ENCODE measurements at places on chromosomes 16 and 17. TPM values are rescaled to one million over a fixed set of nuclear protein-coding genes. Genes with fewer than 3 reads are reported as not detected.
A peak's percentile ranks its signal among the peaks of the same experiment; 100 is the strongest.

The ATP1B2 gene
- total RNA-seq: 0.38 TPM

The TACO1 gene
- 27.0 TPM for total RNA-seq

The GLP2R gene
- total RNA-seq: not detected

DNA sequence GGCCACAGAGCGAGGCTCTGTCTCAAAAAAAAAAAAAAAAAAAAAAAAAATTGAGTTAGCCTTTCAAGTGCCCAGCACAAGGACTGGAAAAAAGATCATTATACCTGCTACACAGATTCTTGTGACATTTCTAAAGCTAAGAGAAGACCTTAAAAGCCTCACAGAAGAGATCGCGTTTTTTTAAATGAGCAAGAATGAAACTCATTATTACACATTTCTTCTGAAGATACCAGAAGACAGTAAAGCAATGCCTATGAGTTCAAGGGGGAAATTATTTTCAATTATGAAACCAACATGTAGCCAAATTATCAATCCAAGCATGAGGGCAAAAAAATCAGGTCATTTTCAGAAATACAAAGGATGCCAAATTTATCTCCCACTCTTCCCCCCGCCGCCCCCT lies 56.8 kb downstream of the MED13 start:
- H3K27ac ChIP-seq: peak overlapping the region; percentile 55
- H3K36me3 ChIP-seq: peaks cover 53% of the 10 kb centered on the region
- no peak overlapping the region for H3K4me3 ChIP-seq
- DNase-seq: no peak
- no peaks in the 10 kb centered on the region for H3K27me3 ChIP-seq
- H3K4me1 ChIP-seq: peaks cover 25% of the 10 kb centered on the region

DNA sequence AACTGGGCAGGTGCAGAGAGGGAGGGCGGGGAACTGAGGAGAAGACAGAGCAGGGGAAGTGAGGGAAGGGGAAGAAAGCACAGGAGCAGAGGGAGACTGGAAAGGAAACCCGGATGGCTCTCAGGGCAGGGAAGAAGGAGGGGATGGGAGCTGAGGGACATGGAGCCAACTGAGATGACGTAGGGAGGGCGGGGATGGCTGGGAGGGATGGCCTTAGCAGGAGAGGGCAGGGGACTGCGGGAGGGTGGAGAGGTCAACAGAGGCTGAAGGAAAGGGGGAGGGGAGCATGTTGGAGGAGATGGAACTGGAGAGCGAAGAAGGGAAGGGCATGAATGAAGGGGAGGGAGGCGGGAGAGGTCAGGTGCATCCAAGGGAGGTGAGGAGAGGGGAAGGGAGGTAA lies 81.9 kb downstream of the KCNJ12 start:
- no peak overlapping the region for H3K27ac ChIP-seq
- H3K27me3 ChIP-seq: peaks cover 7% of the 10 kb centered on the region
- H3K36me3 ChIP-seq: no peaks in the 10 kb centered on the region
- H3K4me1 ChIP-seq: peaks cover 27% of the 10 kb centered on the region
- H3K4me3 ChIP-seq: peak overlapping the region; percentile 38
- DNase-seq: no peak

DNA sequence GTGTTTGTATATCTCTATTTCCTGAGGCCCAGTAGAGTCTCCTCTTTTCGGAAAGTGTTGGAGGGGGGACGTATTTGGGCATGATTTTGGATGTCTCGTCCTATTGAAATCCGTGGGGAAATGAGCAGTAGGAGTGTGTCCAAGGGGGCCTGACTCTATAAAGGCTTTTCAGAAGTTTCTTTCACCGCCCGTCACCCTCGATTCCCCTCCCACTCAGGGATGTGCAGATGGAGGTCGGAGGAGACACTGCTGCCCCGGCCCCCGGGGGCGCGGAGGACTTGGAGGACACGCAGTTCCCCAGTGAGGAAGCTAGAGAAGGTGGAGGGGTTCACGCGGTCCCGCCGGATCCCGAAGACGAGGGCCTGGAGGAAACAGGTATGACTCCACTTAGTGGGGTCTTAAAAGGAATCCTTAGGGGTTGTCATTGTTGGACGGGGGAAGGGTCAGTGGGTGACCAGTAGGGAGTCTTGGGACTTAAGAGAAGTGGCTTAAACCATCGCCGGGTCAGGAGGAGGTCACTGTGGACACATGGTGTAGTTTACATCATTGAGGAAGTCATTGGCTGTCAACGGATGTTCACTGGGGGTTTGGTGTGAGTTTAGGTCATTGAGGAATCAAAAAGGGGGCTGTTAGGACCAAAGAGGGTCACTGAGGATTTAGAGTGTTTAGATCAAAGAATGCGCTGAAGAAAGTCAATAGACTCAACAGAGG lies 424 bp downstream of the MON1B start:
- peak overlapping the region; percentile 84 for H3K4me3 ChIP-seq
- H3K4me1 ChIP-seq: peaks cover 40% of the 10 kb centered on the region
- H3K36me3 ChIP-seq: peaks cover 41% of the 10 kb centered on the region
- H3K27me3 ChIP-seq: peaks cover 3% of the 10 kb centered on the region
- peak; percentile 46 for DNase-seq

DNA sequence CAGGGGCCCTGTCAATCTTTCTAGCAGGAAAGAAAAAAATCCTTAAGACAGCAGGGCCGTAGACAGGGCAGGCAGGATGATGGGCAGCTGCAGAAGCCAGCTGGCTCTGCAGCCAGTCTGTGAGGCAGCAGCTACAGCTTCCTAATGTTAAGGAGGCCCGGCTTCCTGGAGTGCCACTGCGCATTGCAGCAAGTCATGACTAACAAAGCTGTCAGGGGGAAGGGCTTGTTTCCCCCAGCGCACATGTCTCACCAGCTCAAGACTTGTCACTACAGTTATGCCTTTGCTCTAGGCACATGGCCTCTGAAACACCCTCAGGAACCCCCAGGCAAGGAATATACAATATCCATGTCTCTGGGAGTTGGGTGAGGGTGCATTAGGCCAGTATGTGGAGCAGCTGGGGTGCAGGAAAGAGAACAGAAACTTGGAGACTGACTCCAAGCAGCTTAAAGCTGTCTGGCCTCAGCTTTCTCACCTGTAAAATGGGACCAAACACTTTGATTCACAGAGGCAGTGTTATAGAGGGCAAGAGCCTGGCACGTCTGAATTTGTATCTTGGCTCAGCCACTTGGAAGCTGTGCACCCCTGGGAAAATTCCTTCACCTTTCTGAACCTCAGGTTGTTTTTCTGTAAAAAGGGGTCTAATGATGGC lies 220.0 kb downstream of the HAPSTR1 start:
- no peak overlapping the region for H3K27ac ChIP-seq
- no peaks in the 10 kb centered on the region for H3K4me1 ChIP-seq
- H3K36me3 ChIP-seq: no peaks in the 10 kb centered on the region
- peaks cover 1% of the 10 kb centered on the region for H3K27me3 ChIP-seq

DNA sequence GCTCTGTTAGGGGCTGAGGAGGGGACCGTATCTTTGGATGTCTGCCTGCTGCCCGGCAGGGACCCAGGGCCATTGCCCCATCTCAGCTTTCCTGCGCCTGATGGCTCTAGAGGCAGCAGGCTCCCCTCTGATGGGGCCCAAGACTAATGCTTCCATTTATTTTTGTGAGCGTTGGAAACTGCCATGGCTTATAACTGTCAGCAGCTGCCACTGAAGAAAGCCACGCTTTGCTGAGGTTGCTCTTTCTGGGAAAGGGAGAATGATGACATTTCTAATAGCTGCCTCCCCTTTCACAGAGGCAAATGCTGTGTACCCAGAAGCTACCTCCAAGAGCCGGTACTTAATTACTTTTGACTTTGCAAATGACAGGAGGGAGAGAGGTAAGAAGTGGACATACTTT lies 103.8 kb downstream of the HAPSTR1 start:
- DNase-seq: no peak
- no peak overlapping the region for H3K27ac ChIP-seq
- H3K4me1 ChIP-seq: no peaks in the 10 kb centered on the region

DNA sequence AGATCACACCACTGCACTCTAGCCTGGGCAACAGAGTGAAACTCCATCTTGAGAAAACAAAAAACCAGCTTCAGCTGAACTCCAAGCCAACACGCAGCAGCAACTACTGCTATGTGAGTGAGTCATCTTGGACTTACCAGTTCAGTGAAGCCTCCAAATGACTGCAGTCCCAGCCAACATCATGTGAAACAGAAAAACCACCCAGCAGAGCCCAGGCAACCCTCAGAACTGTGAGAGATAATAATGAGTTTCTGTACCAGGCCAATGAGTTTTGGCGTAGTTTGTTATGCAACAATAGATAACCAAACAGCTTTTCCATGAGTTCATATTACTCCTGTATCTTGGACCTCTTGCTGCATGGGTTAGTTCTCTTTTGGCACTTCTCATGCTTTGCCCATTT lies 23.3 kb downstream of the PHF12 start:
- H3K27me3 ChIP-seq: no peaks in the 10 kb centered on the region
- peak overlapping the region; percentile 62 for H3K27ac ChIP-seq
- H3K4me1 ChIP-seq: peaks cover 63% of the 10 kb centered on the region
- H3K36me3 ChIP-seq: peaks cover 73% of the 10 kb centered on the region
- DNase-seq: peak; percentile 66

DNA sequence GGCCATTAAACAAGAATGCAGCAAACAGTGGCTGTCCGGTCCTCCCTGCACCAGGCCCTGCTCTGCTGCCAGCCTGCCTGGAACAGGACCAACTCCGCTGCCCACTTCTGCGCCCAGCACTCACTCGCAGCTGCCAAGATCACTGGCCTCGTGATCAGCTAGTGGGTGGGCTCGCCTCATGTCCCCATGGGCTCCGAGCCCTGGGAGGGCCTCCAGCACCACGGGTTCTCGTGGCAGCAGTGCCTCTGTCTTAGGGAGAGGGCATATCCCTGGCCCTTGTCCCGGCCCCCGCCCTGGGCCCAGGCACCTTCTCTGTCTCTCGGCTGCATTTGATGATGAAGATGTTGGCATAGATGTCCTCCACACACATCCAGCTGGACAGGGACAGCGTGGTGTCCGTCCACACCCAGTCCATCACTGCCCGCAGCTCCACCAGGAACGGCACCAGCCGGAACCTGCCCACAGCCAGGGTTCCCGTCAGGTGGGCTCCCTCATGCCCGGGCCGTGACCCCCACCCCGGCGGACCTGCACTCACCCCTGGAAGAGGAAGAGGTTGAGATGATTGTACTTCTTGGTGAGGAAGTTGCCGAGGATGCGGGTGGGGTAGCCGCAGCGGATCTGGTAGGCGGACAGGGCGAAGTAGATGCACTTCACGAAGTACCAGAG lies 13.1 kb downstream of the CTU2 start:
- no peak overlapping the region for H3K4me3 ChIP-seq
- H3K4me1 ChIP-seq: no peaks in the 10 kb centered on the region
- peaks cover 32% of the 10 kb centered on the region for H3K36me3 ChIP-seq
- no peaks in the 10 kb centered on the region for H3K27me3 ChIP-seq
- no peak for DNase-seq

DNA sequence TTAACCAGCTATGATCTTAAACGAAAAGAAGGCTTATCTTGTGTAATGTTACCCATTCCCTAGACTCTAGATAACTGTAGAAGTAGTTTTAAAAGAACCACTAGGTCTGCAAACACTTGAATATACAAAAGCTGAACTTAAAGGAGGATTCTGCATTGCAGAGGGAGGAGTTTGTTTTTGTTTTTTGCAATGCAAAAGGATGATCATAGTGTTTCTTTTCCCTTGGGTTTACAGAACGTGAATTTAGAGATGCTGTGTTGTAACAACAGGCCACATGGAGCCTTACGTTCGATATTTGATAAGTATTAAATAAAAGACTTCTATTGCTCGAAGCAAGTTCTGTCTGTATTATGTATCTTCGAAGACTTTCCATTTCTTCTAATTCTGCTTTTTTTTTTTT lies 77.6 kb downstream of the CHD9 start:
- H3K4me1 ChIP-seq: peaks cover 21% of the 10 kb centered on the region
- no peaks in the 10 kb centered on the region for H3K27me3 ChIP-seq
- no peak overlapping the region for H3K27ac ChIP-seq
- no peak for DNase-seq

- no peak overlapping the region for H3K4me3 ChIP-seq
- no peak for DNase-seq
- peaks cover 20% of the 10 kb centered on the region for H3K4me1 ChIP-seq
- H3K27ac ChIP-seq: no peak overlapping the region
Measured at GRCh38 chr17:77852731-77853130, 105.8 kb upstream of the TNRC6C start.

GRCh38 chr17:66836063-66837005 lies 1.4 kb downstream of the CACNG5 start:
- DNase-seq: no peak
- H3K4me1 ChIP-seq: no peaks in the 10 kb centered on the region
- no peaks in the 10 kb centered on the region for H3K36me3 ChIP-seq

- no peaks in the 10 kb centered on the region for H3K27me3 ChIP-seq
- DNase-seq: no peak
- no peaks in the 10 kb centered on the region for H3K36me3 ChIP-seq
- no peak overlapping the region for H3K27ac ChIP-seq
- H3K4me1 ChIP-seq: no peaks in the 10 kb centered on the region
- no peak overlapping the region for H3K4me3 ChIP-seq
Measured at GRCh38 chr16:74717367-74717766, 16.7 kb upstream of the MLKL start.

DNA sequence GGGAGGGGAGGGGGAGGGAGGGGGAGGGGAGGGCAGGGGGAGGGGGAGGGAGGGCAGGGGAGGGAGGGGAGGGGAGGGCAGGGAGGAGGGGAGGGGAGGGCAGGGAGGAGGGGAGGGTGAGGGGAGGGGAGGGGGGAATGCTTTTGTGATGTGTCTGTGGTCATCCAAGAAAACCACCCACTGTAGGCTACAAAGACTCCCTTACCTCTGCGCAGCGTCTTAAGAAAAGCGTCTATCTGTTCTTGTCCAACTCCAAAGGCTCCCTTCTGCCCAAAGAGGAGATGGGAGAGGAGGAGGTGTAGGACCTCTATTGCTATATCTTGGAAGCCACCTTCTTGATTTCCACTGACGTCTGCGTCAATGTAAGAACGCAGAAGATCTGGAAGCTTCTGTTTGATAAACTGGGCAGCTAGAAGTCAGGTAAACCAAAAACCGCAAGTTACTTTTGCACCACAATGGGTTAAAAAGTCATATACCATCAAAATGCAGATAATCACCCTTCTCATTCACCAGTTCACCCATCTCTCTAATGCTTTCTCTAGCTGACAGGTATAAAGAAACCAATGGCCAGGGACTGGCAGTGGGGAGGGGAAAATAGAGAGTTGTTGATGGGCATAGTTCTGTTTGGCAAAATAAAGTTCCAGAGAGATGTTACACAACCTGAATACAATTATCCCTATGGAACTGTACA lies 43.1 kb downstream of the CNOT1 start:
- peak overlapping the region; percentile 44 for H3K27ac ChIP-seq
- no peak overlapping the region for H3K4me3 ChIP-seq
- H3K27me3 ChIP-seq: no peaks in the 10 kb centered on the region
- H3K36me3 ChIP-seq: peaks cover 67% of the 10 kb centered on the region
